Effector memory CD8-positive, alpha-beta T cell (primary cell): ENCODE measurements at places on chromosomes 11 and 22.

DNA sequence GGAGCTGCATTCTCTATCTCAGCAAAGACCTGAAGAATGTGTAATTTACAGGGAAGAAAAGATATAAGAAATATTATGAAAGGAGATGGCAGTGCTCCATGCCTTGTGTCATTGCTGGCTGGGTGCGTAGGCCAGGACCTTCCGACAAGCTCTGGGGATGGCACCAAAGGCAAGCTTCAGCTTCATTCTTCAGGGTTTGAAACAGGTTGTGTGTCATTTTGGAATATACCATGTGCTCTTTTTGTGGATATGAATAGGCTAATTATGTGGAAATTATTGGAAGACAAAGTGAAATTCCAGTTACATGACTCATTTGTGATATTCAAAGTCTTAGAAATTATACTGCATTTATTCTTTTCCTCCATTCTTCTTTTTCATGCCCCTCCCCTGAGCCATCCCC lies 5.7 kb upstream of the KIRREL3 start:
- DNase-seq = no peak

DNA sequence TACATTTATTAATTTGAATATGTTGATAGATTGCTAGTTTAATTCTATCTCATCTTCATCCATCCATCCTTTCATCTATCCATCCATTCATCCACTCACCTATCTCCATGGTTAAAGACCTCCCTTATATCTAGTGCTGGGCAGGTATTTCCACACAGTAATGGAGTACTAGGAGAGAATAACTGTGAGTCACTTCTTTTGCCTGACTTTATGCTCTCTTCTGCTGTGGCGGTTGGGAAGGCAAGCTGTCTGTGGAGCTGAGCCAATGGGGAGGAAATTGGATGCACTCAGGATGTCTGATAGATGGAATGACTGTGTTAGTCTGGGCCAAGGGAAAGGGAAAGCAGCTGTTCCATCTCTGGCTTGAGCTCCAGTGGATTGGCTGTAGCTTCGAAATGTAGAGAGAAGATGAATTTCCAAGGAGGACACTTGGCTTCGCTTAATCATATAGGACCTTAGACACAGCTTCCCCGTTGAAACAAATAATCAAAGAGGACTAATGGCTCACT lies 60.3 kb downstream of the NELL1 start:
- DNase-seq = no peak

DNA sequence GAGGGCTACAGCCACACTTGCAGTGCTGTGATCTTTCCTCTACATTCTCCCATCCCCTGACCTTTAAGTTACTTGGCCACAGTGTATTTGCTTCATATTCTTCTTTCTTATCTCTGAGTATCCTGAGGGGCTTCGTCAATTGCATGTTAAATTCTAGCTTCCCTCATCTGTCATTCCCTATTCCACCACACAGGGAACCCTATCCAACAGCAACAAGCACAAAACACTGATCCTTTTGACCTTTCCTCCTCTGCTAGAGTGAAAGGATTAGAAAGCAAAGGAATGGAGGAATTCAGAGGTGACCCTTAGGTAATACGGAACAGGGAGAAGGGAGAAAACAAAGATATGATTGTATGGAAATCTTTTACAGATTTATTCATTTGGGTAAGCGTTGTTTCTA lies 1061.7 kb upstream of the TENM4 start:
- no peak for DNase-seq

DNA sequence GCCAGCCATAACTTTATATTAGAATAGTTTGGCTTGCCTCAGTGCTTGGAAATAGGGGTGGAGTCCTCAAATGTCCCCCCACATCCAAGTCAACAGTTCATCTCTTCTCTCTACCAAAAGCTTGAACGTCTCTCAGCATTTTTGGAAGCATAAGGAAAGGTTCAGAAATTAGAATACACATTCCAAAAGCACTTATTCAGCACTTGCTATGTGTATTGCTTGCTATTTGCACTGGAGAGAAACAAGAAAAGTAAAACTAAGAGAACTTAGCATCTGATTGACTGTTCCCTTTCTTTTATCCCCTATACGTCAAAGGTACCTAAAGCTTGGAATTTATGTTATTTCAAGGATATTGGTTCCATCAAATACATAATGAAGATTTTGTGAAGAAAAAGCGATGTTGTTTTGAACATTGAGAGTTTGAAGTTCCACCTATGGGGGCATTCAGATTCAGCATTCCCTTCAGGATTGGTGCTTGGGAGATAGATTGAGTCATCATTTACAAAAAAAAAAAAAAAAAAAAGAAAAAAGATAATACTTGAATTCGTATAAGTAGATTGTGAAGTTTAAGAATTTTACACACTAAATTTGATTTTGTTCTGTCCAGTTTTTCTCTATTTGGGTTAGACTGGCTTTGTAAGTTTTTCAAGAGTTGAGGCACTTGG lies 1.3 kb downstream of the TBRG1 start:
- no peak for DNase-seq

DNA sequence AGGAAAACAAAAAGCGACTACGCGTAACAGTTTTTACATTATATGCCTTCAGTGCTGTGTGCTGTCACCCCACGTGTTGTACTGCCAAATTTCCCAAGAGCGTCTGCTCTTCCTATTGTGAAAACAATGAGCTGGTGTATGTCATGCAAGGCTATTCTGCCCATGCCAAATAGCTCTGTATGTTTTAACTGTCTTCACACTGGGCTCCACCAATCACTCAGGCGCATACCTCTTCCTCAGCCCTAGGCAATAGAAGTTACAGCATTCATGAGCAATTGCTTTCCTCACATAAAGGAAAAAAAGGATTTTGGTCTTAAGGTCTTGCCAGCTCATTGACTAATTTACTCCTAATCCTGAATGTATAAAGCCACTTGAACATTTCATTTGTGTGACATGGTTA lies 606.8 kb downstream of the NTM start:
- DNase-seq = no peak

- DNase-seq = no peak
Observed at GRCh38 chr22:30617819-30618218, 10.8 kb downstream of the TCN2 start.

DNA sequence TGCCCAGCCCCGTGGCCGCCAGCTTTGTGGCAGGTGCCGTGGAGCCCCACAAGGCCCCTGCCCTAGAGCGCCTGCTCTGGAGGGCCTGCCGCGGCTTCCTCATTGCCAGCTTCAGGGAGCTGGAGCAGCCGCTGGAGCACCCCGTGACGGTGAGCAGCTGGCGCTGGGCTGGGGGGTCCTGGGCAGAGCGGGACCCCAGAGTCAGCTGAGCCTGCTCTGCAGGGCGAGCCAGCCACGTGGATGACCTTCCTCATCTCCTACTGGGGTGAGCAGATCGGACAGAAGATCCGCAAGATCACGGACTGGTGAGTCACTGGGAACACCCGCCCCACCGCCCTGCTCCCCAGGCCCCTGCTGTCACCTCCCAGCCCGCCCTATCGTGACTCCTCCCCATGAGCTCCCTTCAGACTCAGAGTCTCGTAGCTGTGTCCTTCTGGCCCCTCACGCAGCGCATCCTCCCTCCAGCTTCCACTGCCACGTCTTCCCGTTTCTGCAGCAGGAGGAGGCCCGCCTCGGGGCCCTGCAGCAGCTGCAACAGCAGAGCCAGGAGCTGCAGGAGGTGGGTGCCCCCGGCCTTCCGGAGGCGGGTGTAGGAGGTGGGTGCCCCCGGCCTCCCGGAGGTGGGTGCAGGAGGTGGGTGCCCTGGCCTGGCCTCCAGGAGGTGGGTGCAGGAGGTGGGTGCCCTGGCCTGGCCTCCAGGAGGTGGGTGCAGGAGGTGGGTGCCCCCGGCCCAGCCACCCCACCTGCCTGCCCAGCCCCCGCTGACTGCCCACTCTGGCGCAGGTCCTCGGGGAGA lies 4.7 kb downstream of the TCIRG1 start:
- DNase-seq = no peak

GRCh38 chr11:120386774-120387371 lies 50.7 kb downstream of the ARHGEF12 start:
- DNase-seq = no peak

GRCh38 chr22:27152033-27152432 lies 494.6 kb downstream of the MIAT start:
- no peak for DNase-seq

DNA sequence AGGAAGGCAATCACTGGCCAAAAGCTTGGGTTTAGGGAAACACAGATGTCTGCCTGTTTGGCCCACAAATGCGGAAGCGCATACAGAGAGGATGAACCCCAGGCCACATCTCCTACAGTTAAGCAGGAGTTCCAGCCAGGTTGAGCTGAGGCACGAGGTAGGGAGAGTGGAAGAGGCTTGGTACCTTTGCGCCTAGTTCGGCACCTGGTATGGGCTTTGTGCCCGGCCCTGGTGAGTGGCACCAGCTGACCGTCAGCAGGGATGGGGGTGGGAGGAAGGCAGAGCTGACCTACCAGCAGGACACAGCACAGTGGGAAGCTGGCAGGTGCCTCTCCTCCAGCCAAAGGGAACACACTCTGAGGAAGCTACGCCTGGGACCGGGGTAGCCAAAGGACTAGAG lies 57.6 kb downstream of the KCNC1 start:
- DNase-seq = no peak
